Stimulated activated CD8-positive, alpha-beta memory T cell treated with anti-CD3 and anti-CD28 coated beads, Interleukin-2, amount 100 ng/mL, for 48 hours (primary cell): ENCODE measurements at places on chromosomes 1 and 21.
A peak's percentile ranks its signal among the peaks of the same experiment; 100 is the strongest.

DNA sequence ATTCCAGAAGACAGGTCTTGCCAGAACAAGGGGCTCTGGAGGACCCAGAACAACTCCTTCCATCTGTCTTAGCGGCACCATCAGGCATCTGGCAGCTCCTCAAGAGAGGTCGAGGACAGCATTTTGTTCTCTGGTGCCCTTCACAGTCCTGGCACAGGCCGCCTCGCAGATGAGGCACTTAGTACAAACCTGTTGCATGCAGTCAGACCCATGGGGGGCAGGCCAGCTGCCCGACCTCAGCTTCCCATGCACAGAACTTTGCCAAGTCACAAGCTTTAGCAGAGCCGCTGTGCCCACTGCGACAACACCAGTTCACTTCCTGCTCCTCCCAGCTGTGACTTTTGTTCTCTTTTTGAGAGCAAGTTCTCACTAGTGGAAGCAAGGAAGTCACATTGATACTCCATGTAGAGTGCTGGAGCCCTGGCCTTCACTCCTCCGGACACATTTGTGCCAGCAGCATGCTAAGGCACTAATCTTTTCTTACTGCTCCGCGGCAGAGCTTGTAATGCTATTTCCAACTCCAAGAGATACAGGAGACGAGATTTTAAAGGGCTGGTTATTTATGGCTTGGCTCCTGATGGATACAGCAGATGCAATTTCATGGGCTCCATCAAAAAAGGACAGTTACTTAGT lies 44.6 kb downstream of the HMGB4 start:
- no peak for DNase-seq

GRCh38 chr1:9573723-9574122 lies 15.0 kb upstream of the TMEM201 start:
- DNase-seq = no peak

DNA sequence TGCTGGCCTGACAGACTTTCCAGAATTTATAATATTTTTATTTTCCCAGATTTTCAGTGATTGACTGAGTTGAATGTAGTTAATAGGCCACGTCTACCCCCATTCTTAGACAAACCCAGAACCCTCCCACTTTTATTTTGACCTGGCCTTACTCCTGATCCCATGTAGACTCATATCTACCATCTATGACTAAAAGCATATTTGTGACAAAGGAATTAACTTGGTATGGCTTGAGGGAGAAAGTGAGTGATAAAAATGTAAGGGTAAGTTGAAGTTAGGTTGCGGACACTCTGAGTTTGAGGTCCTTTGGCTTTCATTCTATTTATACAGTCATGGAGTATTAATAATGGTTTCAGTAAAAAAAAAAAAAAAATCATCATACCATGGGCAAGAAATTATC lies 168.4 kb downstream of the KCNK2 start:
- no peak for DNase-seq

GRCh38 chr1:71351438-71351837 lies 270.6 kb upstream of the ZRANB2 start:
- no peak for DNase-seq

DNA sequence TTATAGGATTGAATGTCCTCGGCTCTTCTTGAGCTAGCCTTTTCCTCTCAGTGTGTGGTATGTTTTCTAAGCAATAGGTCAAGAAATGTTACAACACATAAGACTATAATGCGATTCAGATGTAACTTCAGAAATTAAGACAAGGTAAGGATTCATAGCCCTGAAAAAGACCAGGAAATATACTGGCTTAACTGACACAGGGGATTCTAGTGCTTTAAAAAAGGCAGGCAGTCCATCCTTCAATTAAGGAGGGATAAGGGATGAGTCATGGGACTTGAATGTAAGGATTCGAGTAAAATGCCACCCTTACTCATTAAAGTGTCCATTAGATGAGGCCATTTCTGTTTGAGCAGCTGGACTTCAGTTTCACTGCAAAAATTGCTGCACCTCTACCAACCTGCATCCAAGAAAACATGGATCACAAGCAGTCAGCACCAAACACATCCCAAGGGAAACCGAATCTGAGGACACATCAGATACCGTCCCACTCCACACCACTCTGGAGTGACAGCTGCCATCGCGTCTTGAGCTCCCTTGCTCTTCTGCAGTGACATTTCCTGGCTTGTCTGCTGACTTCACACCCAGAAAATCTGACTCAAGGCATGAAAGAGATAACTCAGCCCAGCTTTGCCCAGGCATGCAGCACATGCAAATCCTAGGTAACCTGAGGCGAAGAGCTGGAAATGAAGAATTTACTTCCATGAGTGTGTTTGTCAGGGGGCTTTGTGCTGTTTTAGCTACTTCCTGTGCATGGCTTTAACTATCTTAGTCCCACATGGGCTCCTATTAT lies 37.8 kb downstream of the NGF start:
- no peak for DNase-seq

- no peak for DNase-seq
These were observed 94.2 kb downstream of the KCNN3 start for GRCh38 chr1:154775621-154776605.

GRCh38 chr1:38270849-38271633 lies 224.4 kb upstream of the POU3F1 start:
- no peak for DNase-seq

DNA sequence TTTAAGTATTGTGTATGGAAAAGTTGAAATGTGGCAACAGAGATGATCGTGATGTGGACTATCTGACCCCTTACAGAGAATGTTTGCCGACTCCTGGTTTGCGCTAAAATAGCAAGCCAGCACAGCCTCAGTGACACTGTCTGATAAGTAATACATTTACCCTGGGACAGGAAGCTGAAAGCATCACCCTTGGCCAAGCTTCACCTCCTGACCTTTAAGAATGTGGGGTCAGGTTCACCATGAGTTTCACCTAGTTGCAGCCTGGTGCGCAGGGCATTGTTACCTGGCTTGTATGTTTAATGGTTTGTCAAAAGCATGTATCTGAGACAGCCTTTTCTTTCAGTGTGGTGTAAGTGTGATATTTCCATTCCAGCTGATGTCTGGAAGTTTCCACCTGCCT lies 29.2 kb downstream of the TRAF5 start:
- no peak for DNase-seq

DNA sequence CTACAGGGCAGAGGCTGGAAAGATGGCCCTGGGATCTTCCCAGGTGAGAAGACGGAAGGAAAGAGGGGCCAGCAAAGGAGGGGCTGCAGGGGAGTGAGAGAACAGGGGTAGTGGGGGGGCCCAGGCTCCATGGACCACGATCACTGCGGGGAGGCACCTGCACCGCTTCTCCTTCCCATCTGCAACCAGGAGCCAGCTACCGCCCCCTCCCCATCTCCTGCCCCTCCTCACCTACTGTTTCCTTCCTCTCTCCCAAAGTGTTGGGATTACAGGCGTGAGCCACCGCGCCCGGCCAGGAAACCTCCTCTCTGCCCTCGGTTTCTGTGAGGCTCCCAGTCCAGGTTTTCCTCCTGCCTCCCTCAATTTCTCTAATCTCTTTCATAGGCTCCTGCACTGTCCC lies 19.4 kb downstream of the KIAA2013 start:
- DNase-seq = no peak

DNA sequence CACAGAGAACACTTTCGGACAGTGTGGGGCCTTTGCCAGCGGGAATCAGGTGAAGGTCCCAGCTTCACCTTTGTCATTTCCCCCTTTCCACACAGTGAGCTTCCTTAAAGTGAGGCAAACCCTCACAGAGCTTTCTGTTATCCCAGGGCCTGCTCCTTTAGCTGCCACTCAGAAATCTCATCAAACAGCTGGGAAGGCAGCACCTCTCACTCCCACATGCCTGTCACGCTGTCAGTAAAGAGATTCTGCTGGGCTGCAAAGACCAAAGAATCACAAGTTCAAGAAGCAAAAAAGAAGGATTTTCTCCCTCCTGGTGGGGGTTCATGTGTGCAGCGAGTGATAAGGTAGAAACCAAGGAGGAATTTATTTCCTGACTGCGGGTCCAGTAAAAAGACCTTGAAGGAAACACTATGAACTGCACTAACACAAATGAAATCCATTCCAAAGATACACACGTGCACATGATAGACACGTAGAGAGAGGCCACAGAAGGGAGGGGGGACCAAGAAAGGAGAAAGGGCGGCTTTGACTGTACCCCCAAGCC lies 44.0 kb downstream of the HTR6 start:
- DNase-seq = no peak

DNA sequence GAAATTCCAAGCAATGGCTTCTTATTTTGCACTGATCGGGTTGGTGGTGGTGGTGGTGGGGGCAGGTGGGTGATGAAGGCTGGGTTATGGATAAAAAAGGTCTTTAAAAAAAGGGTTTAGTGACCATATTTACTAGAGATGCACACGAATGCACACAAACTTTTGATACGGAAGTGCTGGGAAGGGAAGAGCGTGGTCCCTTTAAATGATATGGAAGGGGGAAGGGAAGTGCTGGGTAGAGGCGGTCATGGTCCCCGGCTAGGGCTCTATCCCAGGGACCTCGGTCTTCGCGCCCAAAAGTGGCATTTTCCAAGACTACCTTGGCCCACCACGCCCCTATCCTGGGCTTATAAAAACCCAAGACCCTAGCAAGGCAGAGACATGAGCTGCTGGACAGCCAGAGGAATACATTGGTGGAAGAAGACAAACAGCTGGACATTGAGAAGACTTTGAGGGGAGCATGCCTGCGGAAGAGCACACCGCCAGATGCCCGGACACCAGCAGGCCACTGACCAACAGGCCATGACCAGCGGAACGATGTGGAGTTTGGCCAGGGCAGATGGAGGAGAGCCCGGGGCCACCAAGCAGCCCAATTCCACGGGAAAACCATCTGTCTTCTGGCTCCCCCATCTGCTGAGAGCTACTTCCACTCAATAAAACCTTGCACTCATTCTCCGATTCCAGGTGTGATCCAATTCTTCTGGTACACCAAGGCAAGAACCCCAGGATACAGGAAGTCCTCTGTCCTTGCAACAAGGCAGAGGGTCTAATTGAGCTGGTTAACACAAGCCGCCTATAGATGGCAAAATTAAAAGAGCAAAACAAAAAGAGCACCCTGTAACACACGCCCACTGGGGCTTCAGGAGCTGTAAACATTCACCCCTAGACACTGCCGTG lies 1720.2 kb downstream of the MRPL39 start:
- DNase-seq = no peak

- DNase-seq = no peak
These were observed 731 bp downstream of the TRIM11 start for GRCh38 chr1:228405979-228406228.

DNA sequence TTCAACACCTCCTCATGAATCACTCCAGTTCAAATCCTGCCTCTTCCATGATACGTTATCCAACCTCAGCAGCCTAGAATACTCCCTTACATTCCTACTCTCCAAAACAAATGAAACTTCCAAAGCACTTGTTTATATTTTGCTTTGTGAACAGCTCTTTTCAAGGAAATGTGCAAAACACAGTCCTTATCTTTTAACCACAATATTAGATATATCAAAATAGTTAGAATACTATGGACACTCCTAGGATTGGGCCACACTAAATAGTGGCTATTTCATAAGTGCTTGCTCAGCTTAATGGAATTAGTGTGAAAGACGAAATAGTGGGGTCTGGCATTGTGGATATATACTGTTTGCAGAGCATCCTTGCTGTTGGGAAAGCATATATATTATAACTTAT lies 173.5 kb downstream of the ZC3H11B start:
- DNase-seq = no peak

- no peak for DNase-seq
These were observed 10.9 kb downstream of the KRTAP22-2 start for GRCh38 chr21:30579346-30579745.

DNA sequence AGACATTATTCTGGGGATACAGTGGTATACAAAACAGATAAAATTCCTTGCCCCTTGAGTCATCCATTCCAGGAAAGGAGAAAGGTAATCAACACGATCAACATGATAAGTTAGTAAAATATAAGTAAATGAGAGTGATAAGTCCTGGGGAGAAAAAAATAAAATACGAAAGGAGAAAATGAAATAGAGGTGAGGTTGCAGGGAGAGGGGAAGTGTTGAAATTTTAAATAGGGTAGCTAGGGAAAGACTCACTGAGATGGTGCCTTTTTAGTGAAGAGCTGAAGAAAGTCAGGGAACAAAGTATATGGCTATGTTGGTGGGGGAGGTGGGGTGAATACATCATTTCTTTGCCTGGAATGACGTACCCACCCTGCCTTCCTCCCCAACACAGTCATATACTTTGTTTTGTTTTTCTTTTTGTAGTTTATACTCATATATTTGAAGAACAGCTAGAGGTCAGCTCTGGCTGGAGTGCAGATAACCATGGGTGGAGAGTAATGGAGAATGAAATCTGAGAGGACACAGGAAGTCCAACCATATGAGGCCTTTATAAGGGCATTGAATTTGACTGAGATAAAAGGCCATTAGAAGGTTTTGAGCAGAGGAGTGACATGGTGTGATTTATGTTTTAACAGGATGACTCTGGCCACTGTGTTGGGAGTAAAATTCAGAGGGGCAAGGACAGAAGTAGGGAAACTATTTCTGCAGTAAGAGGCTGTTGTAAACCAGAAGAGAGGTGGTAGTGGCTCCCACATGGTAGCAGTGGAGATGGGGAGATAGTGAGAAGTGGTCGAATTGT lies 54.8 kb downstream of the OSBPL9 start:
- no peak for DNase-seq

- DNase-seq = no peak
These were observed 87.4 kb upstream of the NGF start for GRCh38 chr1:115425442-115425841.

DNA sequence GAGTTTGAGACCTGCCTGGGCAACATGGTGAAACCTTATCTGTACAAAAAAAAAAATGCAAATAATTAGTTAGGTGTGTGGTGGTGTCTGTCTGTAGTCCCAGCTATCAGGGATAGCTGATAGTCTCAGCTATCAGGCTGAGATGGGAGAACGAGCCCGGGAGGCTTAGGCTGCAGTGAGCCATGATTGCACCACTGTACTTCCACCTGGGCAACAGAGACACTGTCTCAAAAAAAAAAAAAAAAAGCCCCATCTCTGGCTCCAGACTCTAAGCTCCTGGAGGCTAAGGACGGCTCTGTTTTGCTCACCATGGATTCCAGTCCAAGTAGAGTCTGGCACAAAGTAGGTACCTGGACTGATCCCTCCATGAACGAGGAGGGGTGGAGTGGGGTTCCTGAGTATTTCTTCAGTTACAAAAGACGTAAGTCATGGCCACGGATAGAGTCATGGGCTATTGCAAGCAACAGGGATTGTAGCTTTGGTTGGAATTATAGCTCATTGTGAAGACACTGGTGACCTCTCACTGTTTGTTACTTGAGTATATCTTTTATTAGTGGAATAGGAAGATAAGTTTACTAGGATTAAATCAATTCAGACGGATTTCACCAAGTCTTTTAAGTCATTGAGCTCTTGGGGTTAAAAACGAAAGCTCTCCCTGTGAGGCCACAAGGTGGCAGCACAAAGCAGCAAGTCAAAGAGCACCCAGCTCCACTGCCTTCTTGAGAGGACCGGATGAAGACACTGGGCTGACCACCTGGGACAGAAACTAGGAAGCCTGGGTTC lies 35.6 kb upstream of the TMEM61 start:
- peak; percentile 53 for DNase-seq

GRCh38 chr1:160634543-160635491 lies 12.0 kb downstream of the SLAMF1 start:
- no peak for DNase-seq

DNA sequence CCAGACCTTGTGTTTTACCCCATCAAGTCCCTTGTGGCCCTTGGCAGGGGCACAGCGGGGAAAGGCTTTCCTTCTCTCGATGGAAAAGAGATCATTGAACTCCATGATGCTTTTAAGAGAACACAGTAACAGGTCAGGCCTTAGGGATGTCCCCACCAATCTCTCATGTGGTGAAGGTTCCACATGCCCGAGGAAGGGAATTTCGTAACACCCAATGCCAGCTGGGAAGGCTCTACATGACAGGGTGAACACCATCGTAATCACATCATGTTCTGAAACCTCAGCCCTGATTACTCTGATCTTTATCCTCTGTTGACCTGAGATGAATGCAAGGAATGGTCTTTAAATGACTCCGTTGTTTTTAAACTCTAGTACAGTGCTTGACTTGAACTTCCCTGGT lies 105.5 kb upstream of the SPAG17 start:
- no peak for DNase-seq
